Karpas-422 (cell line): ENCODE measurements at places on chromosomes 6 and 20. TPM values are rescaled to one million over a fixed set of nuclear protein-coding genes. Genes with fewer than 3 reads are reported as not detected.

Gene COL11A2
- total RNA-seq, result 0.41 and 1.0 TPM in 2 replicates

GRCh38 chr6:110609101-110609500 is 132.7 kb upstream of the SLC22A16 start:
- H3K36me3 ChIP-seq, result no peaks in the 10 kb centered on the region
- no peaks in the 10 kb centered on the region for H3K4me1 ChIP-seq
- DNase-seq, result no peak
- H3K4me3 ChIP-seq, result no peak overlapping the region

DNA sequence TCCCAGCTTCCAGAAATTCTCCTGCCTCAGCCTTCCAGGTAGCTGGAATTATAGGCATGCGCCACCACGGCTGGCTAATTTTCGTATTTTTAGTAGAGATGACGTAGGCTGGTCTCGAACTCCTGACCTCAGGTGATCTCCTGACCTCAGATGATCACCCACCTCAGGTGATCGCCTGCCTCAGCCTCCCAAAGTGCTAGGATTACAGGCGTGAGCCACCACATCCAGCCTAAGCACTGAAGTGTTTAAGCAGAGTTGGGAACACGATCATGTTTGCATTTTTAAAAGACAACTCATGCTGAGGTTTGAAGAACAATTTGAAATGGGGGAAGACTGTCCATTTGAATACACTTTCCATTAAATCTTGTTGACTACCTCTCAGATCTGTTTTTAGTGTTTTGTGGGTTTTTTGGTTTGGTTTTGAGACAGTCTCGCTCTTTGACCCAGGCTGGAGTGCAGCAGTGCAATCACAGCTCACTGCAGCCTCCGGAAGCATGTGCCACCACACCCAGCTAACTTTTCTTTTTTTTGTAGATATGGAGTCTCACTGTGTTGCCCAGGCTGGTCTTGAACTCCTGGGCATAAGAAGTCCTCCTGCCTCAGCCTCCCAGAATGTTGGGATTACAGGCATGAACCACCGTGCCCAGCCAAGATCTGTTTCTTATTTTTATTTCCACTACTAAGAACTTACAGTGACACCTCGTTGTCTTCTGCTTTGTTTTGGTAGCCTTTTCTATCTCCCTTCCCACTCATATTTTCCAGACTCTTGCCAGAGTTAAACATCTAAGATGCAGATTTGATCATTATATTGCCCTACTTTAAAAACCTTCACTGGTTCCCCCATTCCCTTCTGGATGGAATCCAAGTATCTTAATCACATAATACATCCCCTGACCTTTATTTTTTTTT is 5.5 kb downstream of the CASP8AP2 start:
- H3K4me1 ChIP-seq, result peaks cover 18% of the 10 kb centered on the region
- no peaks in the 10 kb centered on the region for H3K27me3 ChIP-seq
- H3K27ac ChIP-seq, result no peak overlapping the region
- peaks cover 25% of the 10 kb centered on the region; the same call in 1 of the 2 replicates for H3K36me3 ChIP-seq
- no peak for DNase-seq

DNA sequence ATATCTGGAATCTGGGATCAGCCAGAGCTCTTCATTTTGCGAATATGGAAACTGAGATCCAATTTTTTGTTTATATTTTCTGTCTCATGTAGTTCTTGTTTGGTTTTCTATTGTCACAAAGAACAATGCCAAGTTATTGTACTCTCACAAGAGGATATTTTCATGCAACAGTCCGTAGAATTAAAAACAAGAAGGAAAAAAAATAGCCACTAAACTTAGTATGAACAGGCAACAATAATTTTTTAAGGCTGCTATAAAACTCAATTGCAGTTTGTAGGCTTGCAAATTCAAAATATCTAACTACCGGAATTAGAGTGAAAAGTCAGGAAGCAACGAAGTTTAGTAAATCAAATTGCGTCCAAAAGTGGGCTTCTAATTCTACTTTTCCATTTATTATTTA is 1.2 kb downstream of the POPDC3 start:
- no peaks in the 10 kb centered on the region for H3K27me3 ChIP-seq
- no peaks in the 10 kb centered on the region for H3K36me3 ChIP-seq
- H3K4me1 ChIP-seq, result no peaks in the 10 kb centered on the region
- no peak overlapping the region for H3K27ac ChIP-seq

Gene SFTA2
- not detected in 2 replicates for total RNA-seq

- H3K27ac ChIP-seq, result no peak overlapping the region
- DNase-seq, result no peak
- H3K4me1 ChIP-seq, result no peaks in the 10 kb centered on the region
- H3K4me3 ChIP-seq, result no peak overlapping the region
- H3K36me3 ChIP-seq, result no peaks in the 10 kb centered on the region
Measured at GRCh38 chr20:46631212-46631869, 19.9 kb downstream of the SLC13A3 start.
